ENCODE measurements at places on chromosomes 2 and 18. TPM values are rescaled to one million over a fixed set of nuclear protein-coding genes. Genes with fewer than 3 reads are reported as not detected.

Gene MYO5B
- 0.98 TPM for total RNA-seq

- H3K27ac ChIP-seq = peak overlapping the region; percentile 77
- no peak overlapping the region for H3K4me3 ChIP-seq
- peaks cover 31% of the 10 kb centered on the region for H3K4me1 ChIP-seq
- DNase-seq = no peak
- no peaks in the 10 kb centered on the region for H3K27me3 ChIP-seq
Measured at GRCh38 chr2:174668075-174668474, 70.5 kb upstream of the WIPF1 start.

- no peaks in the 10 kb centered on the region for H3K4me1 ChIP-seq
- H3K4me3 ChIP-seq = no peak overlapping the region
- no peaks in the 10 kb centered on the region for H3K27me3 ChIP-seq
- H3K27ac ChIP-seq = no peak overlapping the region
- H3K36me3 ChIP-seq = peaks cover 79% of the 10 kb centered on the region
- peak; percentile 17 for DNase-seq
Measured at GRCh38 chr2:216436383-216436782, 24.1 kb downstream of the SMARCAL1 start.

Gene ZSWIM2
- total RNA-seq = not detected

- H3K36me3 ChIP-seq = no peaks in the 10 kb centered on the region
- no peak for DNase-seq
- no peak overlapping the region for H3K4me3 ChIP-seq
Measured at GRCh38 chr2:174300114-174300513, 34.6 kb upstream of the SP9 start.

Gene TMEM178A
- total RNA-seq = 5.7 TPM

- H3K36me3 ChIP-seq = no peaks in the 10 kb centered on the region
- no peak overlapping the region for H3K27ac ChIP-seq
- no peaks in the 10 kb centered on the region for H3K27me3 ChIP-seq
- DNase-seq = no peak
- H3K4me1 ChIP-seq = peaks cover 4% of the 10 kb centered on the region
Measured at GRCh38 chr18:6476880-6477279, 62.2 kb upstream of the L3MBTL4 start.

DNA sequence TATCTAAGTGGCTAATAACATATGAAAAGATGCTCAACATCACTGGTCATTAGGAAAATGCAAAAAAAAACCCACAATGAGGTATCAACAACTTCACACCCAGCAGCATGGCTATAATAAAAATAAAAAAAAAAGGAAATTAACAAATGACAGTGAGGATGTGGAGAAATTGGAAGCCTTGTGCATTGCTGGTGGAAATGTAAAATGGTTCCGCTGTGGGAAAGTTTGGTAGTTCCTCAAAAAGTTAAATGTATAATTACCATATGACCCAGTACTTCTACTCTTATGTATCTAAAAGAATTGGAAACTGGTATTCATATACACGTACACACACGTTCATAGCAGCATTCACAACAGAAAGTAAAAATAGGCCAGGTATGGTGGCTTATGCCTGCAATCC, 15.5 kb upstream of the CACNB4 start:
- no peak overlapping the region for H3K4me3 ChIP-seq
- H3K27ac ChIP-seq = no peak overlapping the region
- no peaks in the 10 kb centered on the region for H3K27me3 ChIP-seq

DNA sequence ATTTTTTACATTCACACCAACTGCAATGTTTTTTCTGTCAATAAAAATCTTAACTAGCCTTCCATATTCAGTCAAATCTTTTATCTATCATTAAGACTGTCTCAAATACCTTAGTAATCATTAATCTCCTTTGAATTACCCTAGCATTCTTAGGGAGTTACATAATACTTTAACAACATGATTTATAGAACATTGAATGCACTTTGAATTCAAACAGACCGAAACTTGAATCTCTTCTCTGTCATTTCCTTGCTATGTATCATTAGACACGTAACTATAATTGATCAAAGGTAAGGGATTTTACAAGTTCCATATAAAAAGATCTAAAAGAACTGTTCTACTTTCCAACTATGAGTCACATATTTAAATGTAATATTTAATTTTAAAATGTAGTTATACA, 330.9 kb downstream of the RIT2 start:
- no peak for DNase-seq
- H3K27ac ChIP-seq = no peak overlapping the region
- no peaks in the 10 kb centered on the region for H3K4me1 ChIP-seq

GRCh38 chr18:58813105-58813504, 51.6 kb upstream of the ZNF532 start:
- H3K27me3 ChIP-seq = no peaks in the 10 kb centered on the region
- no peak overlapping the region for H3K4me3 ChIP-seq
- no peaks in the 10 kb centered on the region for H3K4me1 ChIP-seq
- H3K27ac ChIP-seq = no peak overlapping the region
- no peaks in the 10 kb centered on the region for H3K36me3 ChIP-seq

DNA sequence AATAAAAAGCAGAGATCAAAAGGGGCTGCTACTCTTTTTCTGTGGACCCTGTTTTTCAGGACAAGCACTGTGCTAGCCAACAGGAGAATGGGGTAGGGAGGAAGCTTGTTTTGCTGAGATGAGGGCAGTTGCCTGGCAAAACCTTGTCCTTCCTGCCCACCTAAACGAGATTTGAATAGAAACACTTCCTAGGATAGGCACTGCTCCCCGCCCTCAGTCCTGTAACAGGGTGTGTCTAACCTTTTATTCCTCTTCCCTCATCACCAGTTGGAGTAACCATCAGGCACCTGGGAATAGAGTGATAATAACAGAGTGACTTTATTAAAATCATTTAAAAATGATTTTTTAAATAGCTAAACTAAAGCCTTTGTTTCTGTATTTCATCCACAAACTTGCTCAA, 368.8 kb downstream of the LNPK start:
- DNase-seq = no peak
- H3K36me3 ChIP-seq = no peaks in the 10 kb centered on the region

GRCh38 chr18:29160170-29160569, 983.2 kb upstream of the CDH2 start:
- H3K27me3 ChIP-seq = no peaks in the 10 kb centered on the region
- no peak overlapping the region for H3K27ac ChIP-seq
- no peak for DNase-seq
- no peaks in the 10 kb centered on the region for H3K4me1 ChIP-seq
- no peaks in the 10 kb centered on the region for H3K36me3 ChIP-seq
